ENCODE measurements at places on chromosomes 2 and 18.
A peak's percentile ranks its signal among the peaks of the same experiment; 100 is the strongest.

- DNase-seq: no peak
Observed at GRCh38 chr2:37414470-37414949, 70.1 kb downstream of the QPCT start.

- no peak for DNase-seq
Observed at GRCh38 chr18:77772177-77772576, 522.5 kb downstream of the GALR1 start.

DNA sequence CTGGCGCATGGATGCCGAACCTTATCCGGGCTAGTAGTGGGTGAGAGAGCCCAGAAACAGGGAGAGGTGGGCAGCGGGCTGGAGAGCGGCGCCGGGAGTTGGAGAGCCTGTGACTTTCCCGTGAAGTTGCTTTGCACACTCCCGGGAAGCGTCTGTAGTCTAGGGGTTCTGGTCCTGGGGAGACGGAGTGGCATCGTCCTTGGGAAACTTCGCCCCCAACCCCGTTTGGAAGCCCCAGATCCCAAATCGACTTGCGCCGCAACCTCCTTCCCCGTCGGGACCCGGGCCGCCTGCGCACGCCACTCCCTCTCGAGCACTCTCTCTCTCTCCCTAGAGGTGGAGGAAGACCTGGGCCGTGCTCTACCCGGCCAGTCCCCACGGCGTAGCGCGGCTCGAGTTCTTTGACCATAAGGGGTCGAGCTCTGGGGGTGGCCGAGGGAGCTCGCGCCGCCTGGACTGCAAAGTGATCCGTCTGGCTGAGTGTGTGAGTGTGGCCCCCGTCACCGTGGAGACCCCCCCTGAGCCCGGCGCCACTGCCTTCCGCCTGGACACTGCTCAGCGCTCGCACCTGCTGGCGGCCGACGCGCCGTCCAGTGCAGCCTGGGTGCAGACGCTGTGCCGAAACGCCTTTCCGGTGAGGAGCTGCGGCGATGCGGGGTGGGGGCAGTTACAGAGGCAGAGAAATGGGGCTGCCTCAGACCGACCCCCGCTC lies 456 bp downstream of the DOK1 start:
- no peak for DNase-seq

DNA sequence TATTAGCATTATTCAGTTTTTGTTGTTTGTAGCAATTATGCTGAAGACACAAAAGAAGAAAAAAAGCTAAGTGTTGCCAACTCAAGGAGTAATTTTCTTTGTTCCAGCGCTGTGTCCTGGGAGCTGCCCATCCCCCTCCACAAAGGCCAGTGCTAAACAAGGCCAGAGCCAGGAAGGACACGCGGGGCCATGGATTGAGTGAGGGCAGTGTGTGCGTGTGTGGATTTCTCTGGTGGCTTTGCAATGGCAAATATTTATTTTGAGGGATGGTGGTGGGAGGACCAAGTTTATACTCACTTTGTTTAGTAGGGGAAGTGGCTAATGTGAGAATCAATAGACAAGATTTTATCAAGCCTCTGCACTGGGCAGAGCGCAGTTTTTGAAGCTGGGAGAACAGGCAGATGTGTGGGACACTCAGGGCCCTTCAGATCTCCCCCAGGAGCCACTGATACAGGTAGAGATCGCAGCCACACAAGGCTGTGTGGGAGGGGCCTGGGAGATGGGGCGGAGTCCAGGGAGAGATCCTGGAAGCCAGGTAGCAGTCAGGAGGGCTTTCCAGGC lies 11.4 kb downstream of the AGAP1 start:
- no peak for DNase-seq

- no peak for DNase-seq
Observed at GRCh38 chr2:159211447-159212396, 74.8 kb downstream of the WDSUB1 start.

- DNase-seq: no peak
Observed at GRCh38 chr2:218006741-218007140, 3.9 kb upstream of the TNS1 start.

DNA sequence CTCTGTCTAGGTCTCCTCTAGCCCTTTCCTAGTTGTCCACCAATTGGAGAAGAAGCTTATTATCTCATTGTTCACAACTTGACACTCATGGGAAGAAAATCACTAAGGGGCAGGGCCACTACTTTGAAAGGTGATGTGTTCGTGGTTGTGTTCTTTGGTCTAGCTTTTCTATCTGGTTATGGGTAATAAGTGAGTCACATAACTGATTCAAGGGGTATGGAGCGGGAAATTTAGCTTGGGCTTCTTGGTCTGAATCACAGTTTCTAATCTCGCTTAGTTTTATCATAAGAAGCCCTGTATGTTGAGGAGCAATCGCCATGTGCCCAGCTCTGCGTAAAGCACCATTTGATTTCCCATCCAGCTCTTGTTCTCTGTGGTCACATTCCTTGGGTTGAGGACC lies 18.7 kb upstream of the DYTN start:
- no peak for DNase-seq

DNA sequence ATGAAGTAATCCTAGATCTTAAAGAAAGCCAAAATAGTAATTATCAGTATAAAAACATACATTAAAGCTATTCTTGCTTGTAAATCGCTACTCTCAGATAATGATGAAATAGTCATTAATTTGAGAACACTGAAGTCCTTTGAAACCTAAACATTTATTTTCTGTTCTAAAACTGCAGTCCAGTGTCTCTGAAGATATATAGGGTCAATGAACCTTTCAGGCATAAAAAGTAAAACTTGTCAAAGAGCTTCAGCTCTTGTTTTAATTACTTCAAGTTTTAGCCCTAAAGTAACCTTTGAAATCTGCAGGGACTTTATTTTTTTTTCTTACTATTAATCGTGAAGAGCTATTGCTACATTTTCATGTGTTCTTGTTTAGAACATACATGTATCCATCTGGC lies 116.3 kb downstream of the KYNU start:
- no peak for DNase-seq

- DNase-seq: no peak
Observed at GRCh38 chr2:207792244-207792785, 22.6 kb upstream of the FZD5 start.

GRCh38 chr2:167310442-167310841 lies 422.2 kb downstream of the XIRP2 start:
- DNase-seq: no peak

GRCh38 chr18:54261894-54262293 lies 7.4 kb upstream of the POLI start:
- no peak for DNase-seq

DNA sequence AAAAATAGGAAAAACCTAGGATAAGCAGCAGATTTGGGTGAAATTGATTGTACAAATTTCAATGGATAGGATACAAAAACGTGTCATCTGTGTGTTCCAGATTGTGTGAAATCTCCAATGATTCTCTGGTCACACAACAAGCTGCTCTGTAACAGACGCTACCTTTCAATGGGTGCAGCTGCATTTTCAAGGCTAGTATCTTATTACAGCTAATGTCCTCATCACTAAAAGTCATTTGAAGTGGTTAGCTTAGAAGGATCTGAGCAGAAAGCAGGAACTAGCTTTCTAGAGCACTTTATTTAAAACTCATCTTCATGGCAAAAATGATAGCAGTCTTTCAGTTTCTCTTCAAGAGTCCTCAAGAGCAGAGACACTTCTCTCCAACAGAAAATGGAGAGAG lies 364.6 kb downstream of the LRP1B start:
- no peak for DNase-seq

GRCh38 chr2:85525567-85525966 lies 13.4 kb upstream of the MAT2A start:
- DNase-seq: no peak

DNA sequence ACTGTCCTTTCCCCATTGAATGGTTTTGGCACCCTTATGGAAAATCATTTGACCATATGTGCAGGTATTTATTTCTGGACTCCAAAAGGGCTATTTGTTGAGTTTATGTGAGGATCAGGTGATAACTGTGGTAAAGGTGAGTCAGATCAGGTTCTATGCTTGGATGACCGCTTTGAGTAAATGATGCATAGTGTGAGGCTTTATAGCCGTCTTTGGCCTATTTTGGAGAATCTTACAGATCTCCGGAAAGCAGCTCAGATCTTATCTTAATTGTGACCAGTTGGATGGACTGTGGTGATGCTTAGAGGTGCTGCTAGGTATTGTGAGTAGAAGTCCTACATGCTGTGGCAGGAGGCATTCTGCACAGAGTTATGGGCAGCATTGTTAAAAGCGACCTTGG lies 126.2 kb downstream of the METTL8 start:
- DNase-seq: no peak

GRCh38 chr2:45930396-45930792 lies 278.9 kb downstream of the PRKCE start:
- DNase-seq: no peak

GRCh38 chr2:54384301-54385203 lies 71.6 kb upstream of the SPTBN1 start:
- no peak for DNase-seq

DNA sequence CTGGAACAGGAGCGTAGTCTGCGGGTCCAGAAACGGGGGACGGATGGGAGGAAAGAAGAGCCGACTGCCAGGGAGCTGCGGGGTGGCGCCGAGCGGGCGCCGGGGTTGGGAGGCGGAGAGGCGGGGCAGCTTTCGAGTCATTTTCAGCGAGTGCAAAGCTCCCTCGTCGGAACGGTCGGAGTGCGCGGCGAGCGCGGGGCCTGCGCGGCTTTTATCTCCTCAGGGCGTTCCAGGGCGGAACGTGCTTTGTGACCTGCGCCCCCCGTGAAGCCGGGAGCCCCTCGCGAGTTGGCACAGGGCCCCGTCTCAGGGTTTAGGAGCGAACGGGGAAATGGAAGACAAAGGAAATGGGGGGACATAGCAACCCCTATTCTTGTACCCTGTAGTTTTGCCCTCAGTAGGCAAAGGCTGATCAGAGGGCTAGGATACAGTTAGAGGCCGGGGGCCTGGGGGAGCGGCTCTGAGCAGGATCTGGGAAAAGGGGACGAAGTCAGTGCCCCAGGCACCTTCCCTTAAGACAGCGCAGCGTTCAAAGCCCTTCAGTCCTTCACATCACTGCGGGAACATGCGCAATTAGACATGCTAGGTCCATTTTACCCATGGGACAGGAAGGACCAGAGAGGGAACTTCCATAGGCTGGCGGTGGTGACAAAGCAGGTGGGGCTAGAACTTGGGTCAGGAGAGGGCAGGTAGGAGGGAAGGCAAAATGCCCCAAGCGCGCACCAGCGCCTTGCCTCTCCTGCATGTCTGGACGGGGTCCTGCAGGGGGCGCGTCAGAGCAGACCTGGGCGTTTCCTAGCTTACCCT lies 60.1 kb upstream of the IL1RL1 start:
- DNase-seq: peak; percentile 50

- no peak for DNase-seq
Observed at GRCh38 chr2:84817239-84817655, 63.6 kb downstream of the TRABD2A start.

GRCh38 chr2:20157193-20157891 lies 67.6 kb downstream of the SDC1 start:
- no peak for DNase-seq

DNA sequence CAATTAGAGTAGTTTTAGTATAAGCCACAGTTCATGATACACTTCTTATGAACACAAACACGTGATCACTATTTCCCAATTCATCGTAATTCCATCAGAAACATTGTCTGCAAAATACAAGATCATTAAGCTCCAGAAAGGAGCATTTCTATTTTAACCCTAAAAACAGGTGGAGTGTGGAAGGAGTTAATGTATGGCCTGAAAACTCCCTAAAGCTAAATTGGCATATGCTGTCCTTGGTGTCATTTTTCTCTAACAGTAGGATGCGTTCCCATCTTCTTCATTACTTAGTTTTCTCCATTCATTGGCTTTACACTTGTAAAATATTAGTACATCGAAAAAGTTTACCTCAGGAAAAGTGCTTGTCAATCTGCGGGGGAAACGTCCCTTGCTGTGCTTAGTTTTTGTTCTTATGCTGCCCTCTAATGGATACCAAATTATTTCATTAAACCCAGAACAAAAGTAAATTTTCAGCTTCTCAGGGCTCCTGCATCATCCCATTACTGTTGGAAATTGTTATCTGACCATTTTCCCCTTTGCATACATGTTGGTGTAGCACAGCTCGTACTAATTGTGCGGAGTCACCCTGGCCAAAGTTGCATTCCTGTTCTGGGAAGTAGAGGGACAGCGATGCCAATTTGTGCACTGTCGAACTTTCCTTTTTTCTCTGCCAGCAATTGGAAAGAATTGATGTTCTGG lies 153.4 kb downstream of the GPD2 start:
- peak; percentile 29 for DNase-seq

DNA sequence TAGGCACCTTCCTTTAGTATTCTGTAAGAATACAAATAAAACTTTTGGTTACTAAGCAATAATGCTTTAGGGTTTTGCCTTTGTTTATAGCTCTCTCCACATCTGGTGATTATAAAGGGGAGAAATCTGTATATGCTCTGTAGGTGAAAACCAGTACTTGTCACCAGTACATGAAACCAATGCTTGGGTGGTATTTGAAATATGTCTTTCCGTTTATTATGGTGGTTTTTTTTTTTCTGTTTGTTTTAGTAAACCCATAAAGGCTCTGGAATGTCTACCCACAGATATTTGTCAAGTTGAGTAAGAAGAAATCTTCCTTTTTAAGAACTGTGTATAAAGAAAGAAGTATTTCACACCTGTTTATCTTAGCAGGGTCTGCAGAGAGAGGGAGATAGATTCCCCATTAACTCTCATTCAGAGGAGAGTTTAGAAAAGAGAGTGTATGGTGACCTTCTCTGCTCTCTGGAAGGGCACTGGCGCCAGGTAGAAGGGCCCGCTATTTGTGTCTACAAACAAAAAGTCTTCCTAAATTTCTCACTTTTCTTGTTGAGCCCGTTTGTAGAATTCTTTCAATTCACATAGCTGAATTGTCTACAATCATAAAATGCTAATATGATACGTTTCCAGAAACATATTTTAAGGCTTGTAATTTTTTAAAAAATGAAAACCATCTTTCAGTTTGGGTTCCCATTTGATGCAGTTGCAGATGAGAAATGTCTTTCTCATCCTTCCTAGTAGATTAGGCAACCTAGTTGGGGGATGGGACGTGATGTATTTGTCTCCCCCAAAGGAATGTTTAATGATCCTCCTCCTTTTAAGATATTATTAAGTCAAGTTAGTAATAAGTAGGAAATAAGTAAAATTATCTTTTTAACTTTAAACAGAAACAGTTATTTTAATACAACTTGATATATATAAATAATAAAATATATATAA lies 33.9 kb downstream of the MAP3K20 start:
- no peak for DNase-seq

DNA sequence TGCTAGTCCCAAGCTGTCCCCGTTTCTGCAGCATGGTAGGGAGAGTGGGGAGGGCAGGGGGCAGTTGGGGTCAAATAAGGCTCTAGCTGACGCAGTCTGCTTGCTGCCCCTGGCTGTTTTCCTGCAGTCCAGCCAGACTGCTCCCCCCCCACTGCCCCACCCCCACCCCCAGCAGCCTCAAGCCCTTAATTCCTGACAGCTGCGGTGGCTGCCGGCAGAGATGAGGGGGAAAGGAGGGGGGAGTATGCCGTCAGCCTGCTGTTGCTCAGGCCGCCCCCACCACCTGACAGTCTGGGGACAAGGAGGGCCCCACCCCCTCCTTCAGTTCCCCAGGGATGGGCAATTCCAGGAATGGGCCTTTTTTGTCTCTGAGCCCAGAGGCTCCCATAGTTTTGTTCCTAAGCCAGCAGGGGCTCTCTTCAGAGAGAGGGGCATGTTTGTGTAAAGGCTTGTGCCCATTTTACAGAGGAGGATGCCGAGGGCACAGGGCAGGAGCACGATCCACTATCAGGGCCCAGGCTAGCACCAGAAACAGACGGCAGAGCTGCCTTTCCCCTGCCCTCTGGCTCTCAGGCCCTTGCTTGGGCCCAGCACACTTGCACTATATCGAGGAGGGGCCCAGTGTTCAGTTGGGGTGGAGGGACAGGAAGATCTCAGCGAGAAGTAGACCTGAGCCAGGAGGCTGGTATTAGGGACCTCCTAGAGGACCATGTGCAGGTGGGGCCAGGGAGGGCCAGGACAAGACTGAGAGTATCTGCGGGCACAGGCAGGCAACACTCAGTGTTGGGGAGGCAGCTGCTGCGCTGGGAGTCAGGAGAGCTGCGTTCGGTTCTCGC lies 1.5 kb upstream of the WNT10A start:
- peak; percentile 54 for DNase-seq
